T-cell (primary cell): ENCODE measurements at places on chromosomes 2 and 18.

DNA sequence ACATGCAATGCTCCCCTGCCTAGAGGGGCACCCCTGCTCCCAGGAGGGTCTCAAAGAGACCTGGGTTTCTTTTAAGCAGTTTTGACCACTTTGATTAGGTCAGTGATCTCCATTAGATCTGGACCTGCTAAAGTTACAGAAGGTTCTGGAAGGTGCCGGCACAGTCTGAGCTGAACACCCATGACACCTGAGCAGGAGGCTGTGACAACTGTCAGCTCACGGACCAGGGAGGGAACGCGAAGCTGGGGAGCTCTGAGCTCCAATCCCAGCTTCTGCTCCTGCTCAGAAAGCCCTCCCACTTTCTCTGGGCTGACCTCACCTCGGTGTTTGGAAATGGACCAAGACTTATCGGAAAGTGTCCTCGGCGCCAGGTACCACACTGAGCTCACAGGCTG, 113.8 kb downstream of the NFATC1 start:
- DNase-seq, result no peak

DNA sequence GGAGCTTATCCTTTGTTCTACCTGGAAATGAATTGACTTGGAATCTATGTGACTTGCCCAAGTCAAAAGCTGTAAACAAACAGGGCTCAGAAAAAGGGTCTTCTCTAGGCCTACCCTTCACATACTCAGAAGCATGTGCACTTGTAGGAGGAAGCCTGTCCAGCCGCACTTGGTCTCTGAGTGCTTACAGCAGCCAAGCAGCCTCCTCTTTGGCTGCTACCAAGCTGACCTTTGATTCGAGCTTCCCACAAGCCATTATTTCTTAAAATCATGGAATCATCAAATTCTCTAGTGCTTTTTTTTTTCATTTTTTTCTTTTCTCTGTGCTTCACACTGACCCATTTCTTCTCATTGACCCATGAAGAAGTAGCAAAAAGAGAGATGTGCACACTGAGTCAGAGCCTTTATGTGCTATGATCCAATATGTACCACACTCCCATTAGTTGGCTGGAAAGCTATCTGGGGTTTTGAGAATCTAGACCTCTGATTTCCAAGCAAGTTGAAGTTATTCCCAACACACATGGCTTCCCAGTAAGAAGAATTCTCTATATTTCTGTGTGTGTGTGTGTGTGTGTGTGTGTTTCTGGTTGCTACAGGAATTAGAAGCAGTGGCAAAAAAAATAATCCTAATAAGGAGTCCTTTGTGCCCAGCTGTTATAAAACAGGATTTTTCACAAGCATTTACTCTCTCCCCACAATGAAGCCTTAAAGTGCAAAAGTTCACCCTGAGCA, 550.3 kb upstream of the TNP1 start:
- DNase-seq, result no peak

- no peak for DNase-seq
Observed at GRCh38 chr2:72969706-72970105, 52.4 kb downstream of the EMX1 start.

DNA sequence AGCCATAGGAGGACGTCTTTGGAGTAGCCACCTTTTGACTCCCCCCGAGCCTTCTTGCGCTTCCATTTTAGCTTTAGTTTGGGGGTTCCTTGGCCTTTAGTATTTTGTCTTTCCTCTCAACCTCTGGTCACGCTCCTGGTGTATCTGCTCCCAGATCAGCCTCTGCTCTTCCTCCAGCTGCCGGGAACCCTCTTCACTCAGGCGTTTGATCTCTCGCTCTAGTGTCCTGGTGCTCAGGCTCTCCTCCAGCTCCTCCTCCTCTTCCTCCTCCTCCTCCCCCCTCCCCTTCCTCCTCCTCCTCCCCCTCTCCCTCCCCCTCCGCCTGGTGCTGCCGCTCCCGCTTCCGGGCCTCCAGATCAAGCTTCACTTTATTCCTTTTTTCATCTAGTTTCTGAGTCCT, 1082.3 kb upstream of the TMEFF2 start:
- DNase-seq, result no peak

- DNase-seq, result no peak
Observed at GRCh38 chr2:58871469-58872142, 630.5 kb upstream of the FANCL start.

GRCh38 chr2:69911985-69912563, 2.8 kb upstream of the MXD1 start:
- no peak for DNase-seq

DNA sequence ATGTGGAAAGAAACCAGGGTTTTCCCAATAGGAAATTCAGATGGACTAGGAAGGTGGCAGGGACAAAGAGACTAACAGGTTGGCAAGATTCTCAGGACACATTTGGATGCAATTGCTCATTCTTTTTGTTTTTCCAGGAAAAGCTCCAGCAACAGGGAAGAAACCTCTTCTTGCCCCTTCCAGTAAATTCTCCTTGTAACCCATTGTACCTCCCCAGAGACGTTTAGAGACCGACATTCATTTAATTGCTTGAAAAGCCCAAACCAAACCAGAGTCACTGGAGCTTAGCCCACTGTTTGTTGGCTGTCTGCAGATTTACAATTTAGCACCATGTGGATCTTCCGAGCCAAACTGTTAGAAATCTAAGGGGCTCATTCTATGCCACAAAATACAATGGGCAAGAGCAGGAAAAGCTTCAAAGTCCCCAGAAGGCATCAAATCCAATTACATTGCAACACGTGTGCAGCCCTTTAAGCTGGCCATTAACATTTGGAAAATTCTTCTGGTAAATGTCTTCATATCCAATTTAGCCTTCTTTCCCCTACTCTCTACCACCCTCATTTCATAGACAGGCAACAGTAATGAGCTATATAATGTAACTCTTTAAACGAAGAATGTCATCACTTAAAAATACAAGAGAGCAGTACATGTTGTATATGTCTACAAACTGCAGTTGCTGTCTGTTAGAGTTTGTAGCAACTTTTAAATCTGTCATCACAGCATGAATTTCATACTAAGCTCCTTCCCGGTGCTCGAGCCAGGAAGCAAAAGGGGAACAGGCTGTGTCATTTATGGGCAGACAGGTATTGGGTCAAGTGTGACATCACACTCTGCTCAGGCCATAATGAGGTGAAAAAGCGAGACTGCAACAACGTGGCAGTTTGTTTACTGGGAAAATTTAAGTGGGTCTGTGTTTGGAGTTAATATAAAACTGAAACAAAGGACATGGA, 235.6 kb upstream of the HNRNPA3 start:
- no peak for DNase-seq

GRCh38 chr18:23365602-23366001, 87.5 kb upstream of the RIOK3 start:
- no peak for DNase-seq

- DNase-seq, result no peak
Observed at GRCh38 chr18:48693625-48694262, 154.9 kb downstream of the CTIF start.

DNA sequence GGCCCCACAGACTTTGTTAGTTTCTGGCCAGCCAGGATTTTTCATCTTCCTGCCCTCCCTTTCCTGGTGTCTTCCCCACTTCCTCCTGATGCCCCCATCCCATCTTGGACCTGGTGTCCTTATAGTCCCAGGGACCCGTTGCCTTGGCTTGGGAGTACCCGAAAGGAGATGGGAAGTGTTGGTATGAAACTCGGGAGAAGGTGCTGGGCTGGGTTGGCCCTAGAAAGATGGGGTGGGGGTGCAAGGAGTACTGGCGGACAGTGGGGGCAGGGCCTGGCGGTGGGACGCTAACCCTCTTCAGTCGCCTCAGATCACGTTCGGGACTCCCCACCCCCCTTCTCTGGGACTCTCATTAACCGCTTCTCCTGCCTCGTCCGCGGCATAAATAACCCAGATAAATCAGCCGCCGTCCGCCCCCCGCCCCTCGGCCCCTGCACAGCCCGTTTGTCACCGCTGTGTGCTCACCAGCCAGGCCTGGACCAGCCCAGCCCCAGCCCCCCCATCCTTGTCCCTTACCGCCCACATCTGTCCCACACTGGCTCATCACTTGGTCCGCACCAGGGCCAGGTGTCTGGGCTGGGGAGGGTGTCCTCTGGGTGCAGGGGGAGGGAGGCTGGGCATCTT, 3.7 kb upstream of the ASIC4 start:
- DNase-seq, result no peak

- no peak for DNase-seq
Observed at GRCh38 chr2:165357758-165358157, 111.7 kb upstream of the CSRNP3 start.

GRCh38 chr2:188601391-188601790, 309.7 kb downstream of the GULP1 start:
- DNase-seq, result no peak

DNA sequence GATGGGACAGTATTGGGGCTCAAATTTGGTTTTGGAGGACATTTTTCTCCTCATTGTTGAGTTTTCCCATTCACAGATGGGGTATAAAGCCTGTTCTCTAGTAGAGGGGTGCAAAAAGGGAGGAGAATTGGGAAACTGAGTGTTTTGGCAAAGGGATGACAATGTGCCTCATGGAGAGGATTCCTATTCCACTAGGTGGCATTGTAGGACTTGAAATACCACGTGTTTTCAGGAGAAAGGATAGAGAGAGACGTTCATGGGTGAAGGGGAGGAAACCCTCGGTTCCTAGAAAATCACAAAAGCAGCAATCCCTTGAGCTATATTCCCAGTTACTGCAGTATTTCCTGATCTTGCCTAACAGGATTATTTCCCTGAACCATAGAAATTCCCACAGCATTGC, 113.7 kb upstream of the SRD5A2 start:
- DNase-seq, result no peak

- DNase-seq, result no peak
Observed at GRCh38 chr2:96819876-96820511, 3.9 kb downstream of the CNNM3 start.

DNA sequence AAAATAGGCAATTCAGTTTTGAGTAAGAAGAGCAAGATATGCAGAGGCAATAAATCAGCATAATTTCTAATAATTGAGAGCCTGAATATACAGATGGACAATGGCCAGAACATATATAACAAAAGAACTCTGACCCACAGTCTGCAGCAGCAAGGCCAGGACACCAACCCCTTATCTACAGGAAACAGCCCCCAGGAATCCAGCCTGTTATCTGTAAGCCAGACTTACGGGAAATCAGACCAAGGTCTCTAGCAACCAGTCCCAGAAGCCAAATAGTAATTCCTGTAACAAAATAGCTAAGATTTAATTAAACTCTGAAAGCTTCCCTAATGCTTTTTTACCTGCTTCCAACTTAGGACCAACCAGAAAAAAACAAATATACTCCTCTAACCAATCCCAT, 434.5 kb upstream of the GYPC start:
- no peak for DNase-seq

DNA sequence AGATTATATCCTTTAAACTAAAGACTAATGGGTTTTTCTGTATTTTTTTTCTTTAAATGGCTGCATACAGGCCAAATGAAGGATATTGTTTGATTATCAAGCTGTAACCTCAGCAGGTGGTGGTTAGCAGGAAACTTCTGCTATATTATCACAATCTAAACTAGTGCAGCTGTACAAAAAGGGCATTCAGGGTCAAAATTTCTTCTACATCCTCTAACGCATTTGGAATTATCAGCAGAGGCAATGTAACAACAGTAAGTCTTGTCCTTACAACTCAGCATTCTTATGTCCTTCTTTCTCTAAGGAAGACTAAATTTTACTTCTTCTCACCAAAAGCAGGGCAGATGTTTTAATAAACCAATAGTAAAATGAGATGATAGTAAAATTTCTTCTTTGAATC, 135.8 kb upstream of the FN1 start:
- DNase-seq, result no peak

DNA sequence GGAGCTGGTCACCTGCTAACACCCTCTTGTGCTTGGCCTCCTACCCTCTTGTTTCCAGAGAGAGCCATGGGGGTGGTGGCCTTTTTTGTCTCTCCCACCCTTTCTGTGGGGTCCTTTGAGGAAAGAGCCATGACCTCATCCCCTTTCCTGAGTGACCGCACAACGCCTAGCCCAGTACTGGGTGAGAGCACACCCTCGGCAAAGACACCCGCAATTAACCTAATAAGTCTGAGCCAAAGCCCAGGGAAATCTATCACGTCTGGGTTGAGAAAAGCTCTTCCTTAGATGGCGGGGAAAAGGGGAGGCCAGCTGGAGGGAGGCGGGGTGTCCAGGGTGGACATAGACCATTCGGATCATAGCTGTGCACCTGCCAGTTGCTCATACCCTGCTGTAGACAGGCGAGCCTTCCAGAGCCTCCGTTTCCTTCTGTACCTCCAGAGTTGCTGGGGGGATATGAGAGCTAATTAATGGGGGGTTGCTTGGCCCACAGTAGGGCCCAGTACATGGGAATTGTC, 93.7 kb upstream of the MCFD2 start:
- DNase-seq, result no peak

GRCh38 chr2:239199041-239199768, 201.6 kb downstream of the HDAC4 start:
- no peak for DNase-seq

DNA sequence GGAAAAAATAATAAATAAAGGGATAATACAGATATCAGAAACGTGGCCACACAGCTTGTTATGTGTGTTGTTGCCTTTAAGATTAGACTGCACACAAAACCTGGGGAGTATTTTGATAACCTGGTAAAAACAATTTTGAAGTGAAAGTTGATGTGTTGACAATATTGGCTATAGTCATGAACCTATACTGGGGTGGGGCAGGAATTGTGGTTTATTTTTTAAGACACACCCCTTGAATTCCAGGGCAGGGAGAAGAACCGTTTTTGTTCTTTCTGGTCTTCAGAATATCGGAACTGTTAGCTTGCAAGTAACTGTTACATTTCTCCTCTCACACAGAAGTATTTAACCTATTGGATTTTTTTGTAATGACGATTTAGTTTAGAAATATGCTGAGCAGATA, 80.4 kb downstream of the LIMS1 start:
- no peak for DNase-seq

DNA sequence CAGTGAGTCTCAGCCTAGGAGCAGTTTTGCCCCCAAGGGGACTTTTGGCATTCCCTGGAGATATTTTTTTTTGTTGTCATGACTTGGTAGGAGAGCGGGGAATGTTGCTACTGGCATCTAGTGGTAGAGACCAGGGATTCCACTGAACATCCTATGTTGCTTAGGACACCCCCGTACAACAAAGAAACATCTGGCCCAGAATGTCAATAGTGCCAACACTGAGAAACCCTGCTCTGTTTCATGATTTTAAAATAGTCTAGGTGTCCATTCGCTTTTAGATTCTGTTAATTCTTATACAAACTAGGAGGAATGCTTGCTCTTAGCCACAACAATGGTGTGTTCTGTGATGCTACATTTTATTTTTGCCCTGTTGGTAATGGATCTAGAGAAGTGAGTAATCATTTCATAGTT, 225.8 kb upstream of the SIX3 start:
- DNase-seq, result no peak

GRCh38 chr18:48959921-48960920, 9.5 kb upstream of the SMAD7 start:
- no peak for DNase-seq

GRCh38 chr2:46984040-46984439, 68.4 kb upstream of the MCFD2 start:
- DNase-seq, result no peak

- DNase-seq, result no peak
Observed at GRCh38 chr2:137797641-137798040, 166.6 kb upstream of the HNMT start.

DNA sequence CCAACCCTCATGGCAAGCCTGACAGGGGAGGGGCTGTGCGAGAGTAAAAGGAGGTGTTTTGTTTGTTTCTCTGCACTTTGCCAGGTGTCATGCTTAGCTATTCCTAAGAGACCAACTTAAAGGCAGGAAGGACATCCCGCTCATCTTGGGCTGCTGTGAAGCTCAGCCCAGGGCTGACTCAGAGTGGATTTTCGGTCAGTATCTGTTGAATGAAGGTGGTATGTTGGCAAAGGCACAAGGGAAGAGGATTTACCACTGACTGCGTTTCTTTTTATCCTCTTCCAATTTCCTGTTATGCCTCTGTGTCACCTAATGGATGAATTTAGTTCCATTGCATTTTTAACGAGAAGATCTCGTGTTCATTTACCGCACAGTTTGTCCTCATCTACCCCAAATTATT, 18.9 kb downstream of the TRPM8 start:
- no peak for DNase-seq
